Fibroblast of upper back skin (primary cell): ENCODE measurements at places on chromosomes 2 and 18.
A peak's percentile ranks its signal among the peaks of the same experiment; 100 is the strongest.

DNA sequence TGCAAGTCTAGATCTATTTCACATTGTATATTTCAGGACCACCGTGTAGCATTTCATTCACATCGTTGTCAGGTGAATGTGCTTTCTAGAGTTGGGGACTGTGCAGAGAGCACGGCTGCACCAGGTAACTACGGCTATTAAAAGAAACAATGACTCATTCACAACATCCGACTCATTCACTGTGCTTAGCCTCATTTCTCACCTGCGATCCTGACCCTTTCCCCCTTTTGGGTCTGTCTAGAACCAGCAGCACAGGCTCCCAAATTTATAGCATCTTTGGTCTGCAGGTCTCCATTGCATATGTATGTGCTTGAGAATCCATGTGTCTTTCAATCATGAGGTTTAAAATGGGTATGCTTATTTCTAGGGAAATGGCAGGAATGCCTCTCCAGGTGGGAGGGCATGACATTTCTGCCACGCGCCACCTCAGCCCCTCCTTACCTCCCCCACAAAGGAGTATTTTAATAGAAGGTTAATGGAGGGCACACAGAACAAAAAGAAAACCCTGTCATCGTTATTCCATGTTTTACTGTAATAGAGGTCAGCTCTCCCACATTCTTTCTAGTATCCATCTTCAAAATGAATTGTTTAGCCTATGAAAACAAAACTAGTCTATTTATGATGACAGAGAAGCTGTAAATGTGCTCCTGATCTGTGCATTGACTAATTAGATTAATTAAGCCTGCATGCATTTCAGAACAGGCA is 246.7 kb upstream of the EPHA4 start:
- DNase-seq, result no peak

GRCh38 chr2:223997938-223998337 is 40.7 kb downstream of the MRPL44 start:
- DNase-seq, result peak; percentile 29

- DNase-seq, result peak; percentile 37
These were observed 22.9 kb upstream of the CAVIN2 start for GRCh38 chr2:191869781-191870180.

DNA sequence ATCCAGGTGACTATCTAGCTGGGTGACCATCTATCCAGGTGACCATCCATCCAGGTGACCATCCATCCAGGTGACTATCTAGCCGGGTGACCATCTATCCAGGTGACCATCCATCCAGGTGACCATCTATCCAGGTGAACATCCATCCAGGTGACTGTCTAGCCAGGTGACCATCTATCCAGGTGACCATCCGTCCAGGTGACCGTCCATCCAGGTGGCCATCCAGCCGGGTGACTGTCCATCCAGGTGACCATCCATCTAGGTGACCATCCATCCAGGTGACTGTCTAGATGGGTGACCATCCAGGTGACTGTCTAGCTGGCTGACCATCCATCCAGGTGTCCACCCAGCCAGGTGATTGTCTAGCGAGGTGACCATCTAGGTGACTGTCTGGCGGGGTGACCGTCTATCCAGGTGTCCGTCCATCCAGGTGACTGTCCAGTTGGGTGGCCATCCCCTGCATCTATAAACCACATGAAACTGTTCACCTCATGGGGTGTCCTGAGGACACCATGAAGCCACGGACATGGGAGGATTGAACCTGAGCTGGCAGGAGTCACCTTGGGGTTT is 305.3 kb downstream of the NDUFA10 start:
- no peak for DNase-seq

DNA sequence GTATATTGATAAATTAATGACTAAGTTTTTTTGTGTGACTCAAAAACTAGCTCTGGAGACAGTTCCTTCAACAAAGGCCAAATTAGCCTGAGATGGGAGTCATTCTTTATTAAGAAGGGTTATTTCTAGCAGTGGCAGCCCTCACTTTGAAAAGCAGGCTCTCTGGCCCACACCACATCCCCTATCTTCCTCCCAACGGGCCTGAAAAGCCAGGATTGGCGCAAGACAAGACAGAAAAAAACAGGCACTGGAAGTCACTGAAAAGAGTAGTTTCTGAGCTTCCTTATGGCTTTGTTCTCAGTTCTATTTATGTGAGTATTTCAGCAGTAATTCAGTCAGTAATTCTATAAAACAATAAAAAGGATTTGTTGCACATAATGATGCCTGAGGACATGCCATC is 149.0 kb downstream of the LAMA3 start:
- no peak for DNase-seq

DNA sequence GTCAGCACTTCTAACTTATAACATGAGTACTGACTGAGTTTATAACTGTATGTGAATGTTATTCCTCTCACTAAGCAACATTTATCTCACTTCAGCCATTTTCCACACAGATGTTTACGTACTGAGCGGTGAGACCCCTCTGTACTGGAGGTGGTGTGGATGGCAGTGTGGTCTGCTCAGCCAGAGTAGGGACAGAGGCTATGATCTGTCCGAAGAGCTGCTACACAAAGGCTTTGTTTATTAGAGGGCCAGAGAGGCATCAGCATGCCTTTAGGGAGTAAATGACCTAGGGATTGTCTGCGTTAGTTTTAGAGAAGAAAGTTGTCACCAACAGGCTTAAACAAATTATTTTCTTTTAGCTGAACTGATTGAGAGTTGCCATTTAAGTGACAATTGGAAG is 23.2 kb upstream of the TACR1 start:
- DNase-seq, result no peak

DNA sequence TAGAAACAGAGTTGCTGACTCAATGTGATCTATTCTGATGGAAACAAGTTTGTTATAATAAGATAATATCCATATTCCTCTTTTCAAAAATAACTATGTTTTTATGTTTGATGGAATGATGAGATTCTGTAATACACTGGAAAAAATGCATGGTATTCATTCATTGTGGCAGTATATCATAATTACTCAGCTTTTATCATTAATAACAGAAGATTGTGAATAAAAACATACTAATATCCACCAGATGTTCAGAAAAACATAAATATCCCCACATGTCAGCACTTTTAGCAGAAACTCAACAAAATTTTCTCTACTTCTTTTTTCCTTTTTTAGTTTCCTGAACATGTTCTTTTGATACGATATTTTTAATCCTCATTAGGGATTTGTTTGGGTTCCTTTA is 130.9 kb upstream of the CAVIN2 start:
- DNase-seq, result peak; percentile 66

DNA sequence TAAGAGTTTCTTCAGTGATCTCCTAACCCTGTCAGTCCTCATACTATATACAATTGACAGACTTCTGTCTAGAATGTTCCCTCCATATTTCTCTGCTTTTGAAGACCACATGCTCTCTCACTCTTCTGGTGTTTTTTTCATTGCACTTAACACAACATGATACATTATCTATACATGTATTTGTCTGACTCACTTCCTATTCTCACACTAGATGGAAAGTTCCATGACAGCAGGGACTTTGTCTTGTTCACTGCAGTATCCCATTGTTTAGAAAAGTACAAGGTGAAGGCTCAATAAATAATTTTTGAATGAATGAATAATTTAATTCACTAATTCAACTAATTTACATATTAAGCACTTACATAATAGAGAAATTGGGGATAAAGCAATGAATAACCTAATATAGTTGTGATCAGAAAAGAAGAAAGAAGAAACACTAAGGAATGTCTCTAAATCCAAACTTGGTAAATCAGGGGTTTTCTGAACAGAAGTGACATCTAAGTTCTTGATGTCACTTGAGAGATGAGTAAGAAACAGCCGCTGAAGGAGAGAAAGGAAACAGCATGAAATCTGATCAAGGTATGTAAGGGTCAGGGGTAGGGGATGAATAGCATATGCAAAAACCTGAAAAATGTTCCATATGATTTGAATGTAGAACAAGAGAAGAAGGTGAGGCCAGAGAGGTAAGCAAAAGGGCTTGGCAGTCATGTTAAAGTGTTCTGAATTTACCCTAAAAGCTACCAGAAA is 42.4 kb downstream of the MBD2 start:
- DNase-seq, result no peak

DNA sequence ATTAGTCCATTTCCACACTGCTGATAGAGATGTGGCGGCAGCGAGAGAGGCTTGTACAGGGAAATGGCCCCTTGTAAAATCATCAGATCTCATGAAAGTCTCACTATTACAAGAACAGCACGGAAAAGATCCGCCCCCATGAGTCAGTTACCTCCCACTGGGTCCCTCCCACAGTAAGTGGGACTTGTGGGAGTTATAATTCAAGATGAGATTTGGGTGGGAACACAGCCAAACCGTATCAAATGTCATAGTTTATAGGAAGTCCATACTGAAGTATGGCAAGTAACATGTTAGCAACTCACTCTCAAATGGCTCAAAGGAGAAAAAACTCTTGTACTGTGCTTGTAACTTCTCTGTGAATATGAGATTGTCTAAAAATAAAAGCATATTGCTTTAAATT is 56.1 kb downstream of the FARP2 start:
- DNase-seq, result peak; percentile 95

DNA sequence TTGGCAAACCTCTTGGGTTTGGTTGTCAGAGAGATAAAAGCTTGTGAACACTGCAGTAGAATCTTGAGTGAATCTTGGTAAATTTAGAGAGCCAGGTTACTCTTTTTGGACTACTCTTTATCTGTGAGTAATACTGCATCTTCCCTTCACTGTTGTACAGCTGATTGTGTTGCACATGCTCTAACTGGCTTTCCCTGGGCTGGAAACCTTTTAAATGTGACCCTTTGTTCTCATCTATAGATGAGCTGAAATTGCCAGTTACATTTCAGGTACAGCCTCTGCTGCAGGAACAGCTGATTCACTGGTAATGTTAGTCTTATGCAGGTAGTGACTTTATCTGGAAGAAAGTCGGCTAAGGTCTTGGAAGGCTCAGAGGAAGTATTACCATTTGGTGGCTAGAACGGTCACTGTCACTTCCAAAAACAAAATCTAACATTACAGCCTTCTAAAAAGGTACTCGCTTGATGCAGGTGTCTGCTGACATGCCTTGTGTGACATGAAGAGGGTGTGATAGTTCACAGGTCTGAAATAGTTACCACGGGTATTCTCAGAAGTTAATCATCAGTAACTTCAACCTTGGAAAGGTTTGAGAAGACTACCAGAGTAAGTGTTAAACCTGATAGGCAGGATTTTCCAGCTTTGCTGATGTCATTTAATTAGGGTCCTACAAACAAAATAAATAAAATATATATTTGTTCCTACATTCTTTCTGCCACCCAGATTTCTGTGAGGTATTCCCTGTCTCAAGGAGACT is 851.1 kb downstream of the SLC4A3 start:
- DNase-seq, result no peak

- no peak for DNase-seq
These were observed 33.6 kb downstream of the GREB1L start for GRCh38 chr18:21275645-21276044.

GRCh38 chr2:189648846-189649509 is 12.3 kb upstream of the ASNSD1 start:
- no peak for DNase-seq

- peak; percentile 92 for DNase-seq
These were observed 99.8 kb downstream of the SEPTIN10 start for GRCh38 chr2:109513749-109514588.
